GM19239 (cell line): ENCODE measurements at places on chromosomes 7 and 10.

GRCh38 chr10:73495884-73496674 is at the start of gene PPP3CB:
TSS of gene PPP3CB (minus strand) at chr10:73496024. CDS start at chr10:73495889, 135 bp downstream.
- DNase-seq, result peak; percentile 72

DNA sequence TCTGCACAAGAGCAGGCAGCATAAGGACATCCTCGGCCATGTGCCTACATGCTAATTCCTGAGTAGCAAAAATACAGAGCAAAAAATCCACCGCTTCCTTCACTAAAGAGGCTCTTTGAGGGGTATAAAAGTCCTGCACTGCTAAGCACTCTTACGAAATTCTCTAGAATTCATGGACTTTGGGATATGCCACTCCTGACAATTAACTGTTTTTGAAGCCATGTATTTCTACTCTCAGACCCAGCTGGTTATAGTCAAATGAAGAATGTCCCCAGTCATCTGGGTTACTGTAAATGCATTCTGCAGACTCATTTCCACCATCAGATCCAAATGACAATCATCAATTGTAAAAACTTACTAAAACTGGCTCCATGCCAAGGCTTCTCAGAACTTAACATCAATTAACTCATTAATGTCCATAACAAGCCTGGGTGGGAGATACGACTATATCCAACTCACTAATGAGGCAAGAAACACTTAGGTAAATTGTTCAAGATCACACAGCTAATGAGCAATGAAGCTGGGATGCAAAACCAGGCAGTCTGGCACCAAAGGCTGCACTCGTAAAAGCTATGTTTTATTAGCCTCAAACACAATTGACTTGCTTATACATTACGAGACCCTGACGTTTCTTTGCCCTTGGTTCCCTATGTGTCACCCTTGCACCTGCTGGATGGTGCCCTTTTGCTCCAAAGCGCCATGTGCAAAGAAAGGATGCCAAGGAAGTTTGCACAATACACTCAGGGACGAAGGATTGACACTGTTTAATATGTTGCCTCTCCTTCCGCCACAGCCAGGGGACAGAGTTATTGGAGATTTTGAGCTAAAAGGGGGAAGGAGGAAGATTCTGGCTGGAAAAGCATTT is 250.4 kb downstream of the ELMO1 start:
- no peak for DNase-seq

DNA sequence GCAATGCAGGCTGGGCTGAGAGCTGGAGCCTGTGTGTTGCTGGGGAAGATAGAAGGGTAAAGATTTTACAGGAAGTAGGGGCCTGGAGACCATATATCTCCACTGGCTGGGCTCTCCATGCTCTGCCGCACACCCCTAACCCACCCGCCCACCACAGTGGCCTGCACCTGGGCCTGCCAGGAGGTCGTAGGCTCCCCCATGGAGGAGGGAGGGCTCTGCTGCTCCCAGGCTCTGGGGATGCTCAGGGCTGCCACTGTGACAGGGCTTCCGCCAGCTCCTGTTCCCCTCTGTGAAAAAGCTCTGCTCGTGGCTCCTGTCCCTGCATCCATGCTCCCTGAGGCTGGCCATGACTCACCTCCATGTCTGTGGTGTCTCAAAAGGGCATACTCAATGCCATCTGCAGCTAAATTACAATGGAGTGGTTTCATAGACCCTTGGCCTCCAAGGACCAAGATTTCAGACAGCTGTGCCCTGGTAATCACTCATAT is 106.0 kb downstream of the CXCL12 start:
- DNase-seq, result no peak

DNA sequence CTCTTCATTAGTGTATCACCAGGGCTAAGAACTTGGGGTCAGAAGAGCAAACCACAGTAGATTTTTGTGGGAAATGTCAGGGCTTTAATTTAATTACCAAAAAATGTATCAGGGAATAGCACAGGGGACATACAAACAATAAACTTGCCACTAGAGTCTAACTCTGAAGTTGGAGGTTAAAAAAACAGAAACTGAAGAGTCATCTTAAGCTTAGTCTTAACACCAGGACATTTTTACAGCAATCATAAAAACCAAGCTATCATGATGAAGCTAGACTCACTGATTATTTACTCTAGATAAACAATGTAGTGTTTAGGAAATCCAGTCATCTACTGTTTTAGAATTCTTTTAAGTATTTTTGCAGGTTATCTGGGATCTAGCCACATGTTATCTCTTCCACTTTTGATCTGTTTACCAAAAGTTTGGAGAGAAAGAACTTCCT is 48.4 kb upstream of the GLI3 start:
- no peak for DNase-seq

- DNase-seq, result no peak
Measured at GRCh38 chr10:7075110-7075509, 335.7 kb downstream of the SFMBT2 start.

DNA sequence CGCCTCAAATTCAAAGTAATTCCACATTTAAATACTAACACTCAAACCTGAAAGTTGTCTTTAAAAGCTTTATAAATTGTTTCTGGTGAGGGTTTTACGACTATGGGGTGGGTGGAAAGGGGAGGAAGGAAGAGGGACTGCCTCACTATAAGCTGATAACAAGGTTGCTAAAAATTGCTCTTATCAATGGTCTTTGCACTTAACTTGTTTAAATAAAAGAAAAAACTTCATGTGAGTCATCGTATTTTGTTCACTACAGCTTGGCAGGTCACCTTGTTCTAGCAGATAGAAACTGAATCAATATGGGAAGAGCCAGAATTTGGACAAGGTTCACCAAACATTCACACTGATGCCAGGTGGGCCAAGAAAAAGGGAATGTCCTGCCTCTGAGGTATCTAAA is 129.2 kb downstream of the TES start:
- DNase-seq, result no peak

GRCh38 chr10:26525586-26525985 is 87.4 kb downstream of the APBB1IP start:
- no peak for DNase-seq

DNA sequence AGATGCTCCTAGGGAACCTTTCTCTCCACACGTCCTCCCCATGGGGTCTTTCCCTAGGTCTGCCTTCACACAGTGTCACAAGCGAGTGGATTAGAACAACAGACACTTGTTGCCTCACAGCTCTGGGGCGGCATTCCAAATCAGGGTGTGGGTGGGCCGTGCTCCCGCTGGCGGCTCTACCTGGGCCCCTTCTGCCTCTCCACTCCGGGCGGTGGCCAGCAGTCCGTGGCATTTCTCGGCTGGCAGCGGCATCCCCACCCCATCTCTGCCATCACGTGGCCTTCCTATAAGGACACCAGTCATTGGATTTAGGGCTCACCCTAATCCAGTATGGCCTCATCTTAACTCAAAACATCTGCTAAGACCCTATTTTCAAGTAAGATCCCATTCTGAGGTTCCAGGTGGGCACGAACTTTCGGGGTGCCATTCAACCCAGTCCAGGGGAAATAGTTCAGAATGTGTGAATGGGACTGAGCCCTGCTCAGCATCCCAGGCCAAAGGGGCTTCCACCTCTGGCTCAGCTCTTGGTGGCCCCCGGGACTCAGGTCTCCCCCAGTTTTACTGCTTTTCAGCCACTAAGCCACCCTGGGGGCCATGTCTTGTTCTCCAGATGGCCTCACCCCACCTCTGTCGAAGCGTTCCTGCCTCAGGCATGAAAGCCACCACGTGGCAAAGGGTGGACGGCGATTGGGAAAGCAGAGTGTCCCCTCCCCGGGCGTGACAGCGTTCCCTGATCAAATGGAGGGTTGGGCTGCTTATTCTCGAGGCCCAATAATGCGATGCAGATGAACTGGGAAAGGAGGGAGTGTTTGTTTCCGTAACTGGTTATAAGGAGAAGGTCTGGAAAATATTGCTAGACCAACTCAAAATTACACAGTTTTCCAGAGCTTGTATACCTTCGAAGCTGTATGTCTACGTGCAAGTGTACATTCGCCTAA is 350.0 kb downstream of the GLRX3 start:
- DNase-seq, result no peak

- no peak for DNase-seq
Measured at GRCh38 chr7:100604976-100605911, 3.1 kb downstream of the PCOLCE start.

DNA sequence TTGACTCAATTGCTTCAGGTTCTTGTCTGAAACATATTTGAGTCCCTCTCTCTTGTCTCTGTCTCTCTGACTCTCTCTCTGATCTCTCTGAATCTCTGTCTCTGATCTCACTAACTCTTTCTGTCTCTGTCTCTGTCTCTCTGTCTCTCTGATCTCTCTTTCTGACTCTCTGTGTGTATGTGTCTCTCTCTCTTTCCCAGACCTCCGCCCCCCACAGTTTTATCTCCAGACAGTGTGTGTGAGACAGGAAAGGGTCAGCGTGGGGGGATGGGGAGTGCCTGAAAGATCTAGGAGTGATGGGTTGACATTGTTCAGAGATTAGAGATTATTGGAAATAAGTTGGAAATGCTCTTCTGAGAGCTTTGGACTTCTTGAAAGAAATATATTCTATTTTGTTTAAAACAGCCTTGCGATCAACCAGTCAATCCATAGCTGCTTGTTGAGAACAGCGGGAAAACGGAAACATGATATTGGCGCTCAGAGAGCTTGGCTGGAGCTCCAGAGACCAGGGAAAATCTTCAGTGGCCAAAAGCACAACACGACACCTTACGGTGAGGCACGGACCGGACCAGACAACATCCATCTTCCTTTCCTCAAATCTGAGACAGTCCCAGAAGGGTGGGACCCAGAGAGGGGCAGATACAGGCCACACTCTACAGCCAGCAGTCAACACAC is 35.5 kb downstream of the CALML3 start:
- DNase-seq, result no peak

DNA sequence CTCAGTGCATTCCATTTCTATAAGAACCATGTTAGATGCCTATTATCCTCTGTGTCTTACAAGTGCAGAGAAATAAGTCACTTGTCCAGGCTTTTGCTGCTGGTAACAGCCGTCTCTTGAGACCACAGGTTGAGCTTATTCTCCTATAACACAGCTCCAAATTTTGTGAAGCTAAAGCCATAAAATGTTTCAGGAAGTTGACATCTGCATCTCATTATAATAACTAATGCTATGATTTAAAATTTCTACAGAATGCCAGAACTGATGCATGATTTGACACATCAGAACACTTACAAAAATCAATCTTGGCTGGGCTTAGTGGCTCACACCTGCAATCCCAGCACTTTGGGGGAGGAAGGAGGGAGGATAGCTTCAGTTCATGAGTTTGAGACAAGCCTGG is 986.9 kb downstream of the TYW1 start:
- no peak for DNase-seq

DNA sequence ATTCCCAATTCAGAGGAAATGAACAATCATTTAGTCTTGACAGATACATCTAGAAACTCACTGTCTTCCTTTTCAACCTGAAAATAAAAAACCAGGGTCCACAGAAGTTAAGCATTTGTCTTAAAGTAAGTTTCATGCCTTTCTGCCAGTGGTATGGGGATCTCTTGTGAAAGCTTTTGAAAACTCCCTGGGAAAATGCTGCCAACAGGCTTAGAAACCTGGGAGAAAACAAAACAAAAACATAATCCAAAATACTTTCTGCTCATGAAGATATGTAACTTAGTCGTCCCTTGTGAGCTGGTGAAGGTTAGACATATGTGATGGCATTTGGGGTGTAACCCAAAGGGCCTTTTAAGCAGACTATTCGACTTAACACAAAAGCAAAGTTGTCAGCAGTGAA is 66.4 kb upstream of the ZNF438 start:
- DNase-seq, result no peak

- no peak for DNase-seq
Measured at GRCh38 chr7:124813994-124814798, 48.6 kb upstream of the GPR37 start.

DNA sequence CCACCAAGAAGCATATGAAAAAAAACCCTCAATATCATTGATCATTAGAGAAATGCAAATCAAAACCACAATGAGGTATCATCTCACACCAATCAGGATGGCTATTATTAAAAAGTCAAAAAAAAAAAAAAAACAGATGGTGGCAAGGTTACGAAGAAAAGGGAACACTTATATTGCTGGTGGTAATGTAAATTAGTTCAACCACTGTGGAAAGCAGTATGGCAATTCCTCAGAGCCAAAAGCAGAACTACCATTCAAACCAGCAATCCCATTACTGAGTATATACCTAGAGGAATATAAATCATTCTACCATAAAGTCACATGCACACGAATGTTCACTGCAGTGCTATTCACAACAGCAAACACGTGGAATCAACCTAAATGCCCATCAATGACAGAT is 46.0 kb downstream of the CNOT4 start:
- no peak for DNase-seq

DNA sequence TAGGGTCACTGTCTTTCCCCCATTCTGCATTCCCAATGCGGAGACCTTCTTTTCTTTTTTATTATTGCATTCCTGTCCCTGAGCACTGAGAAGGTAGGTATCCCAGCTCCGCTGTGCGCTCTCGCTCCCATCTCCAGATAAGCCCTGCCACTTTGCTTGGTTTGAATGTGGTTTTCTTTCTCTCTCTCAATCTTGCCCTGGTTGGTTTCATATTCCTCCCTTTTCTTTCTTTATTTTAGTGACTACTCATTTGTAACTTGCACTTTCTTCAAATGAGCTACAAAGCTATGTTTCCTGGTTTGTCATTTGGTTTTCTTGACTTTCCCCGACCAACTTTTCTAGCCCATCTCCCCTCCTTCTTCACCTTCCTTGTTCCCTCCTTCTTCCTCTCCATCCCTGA is 29.0 kb upstream of the HSPB1 start:
- DNase-seq, result no peak

DNA sequence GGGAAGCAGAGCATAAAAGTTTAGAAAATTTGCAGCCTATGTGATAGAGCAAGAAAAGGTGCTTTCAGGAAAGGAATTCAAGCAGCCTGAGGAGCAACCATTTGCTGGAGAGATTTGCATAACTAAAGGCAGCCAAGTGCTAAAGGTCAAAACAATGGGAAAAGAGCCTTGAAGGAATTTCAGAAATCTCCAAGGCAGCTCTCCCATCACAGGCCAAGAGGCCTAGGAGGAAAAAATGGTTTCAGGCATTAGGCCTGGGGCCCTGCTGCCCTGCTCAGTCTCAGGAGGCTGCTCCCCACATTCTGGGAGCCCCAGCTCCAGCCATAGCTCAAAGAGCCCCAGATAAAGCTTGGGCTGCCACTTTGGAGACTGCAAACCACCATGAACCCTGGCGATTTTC is 95.9 kb upstream of the UNC5B start:
- DNase-seq, result no peak

DNA sequence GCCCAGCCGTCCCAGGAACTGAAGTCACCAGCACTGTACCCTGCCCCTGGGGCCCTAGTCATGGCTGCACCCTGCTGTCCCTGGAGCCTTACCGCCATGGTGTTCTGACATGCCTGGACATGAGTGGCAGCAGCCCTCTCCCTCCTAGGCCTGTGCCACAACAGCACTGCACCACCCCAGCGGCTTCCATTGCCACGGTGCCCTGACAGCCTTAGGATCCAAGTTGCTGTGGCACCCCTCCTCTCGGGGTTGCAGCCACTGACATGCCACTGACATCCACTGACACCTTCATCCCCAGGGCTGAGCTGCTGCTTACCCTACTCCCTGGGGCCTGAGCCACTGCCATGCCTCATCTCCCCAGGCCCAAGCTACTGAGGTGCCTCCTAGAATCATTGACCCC is 39.6 kb upstream of the SHH start:
- DNase-seq, result no peak

GRCh38 chr10:44961230-44961571 is 1.6 kb downstream of the RASSF4 start:
- no peak for DNase-seq
